ENCODE measurements at places on chromosomes 3 and 15.

DNA sequence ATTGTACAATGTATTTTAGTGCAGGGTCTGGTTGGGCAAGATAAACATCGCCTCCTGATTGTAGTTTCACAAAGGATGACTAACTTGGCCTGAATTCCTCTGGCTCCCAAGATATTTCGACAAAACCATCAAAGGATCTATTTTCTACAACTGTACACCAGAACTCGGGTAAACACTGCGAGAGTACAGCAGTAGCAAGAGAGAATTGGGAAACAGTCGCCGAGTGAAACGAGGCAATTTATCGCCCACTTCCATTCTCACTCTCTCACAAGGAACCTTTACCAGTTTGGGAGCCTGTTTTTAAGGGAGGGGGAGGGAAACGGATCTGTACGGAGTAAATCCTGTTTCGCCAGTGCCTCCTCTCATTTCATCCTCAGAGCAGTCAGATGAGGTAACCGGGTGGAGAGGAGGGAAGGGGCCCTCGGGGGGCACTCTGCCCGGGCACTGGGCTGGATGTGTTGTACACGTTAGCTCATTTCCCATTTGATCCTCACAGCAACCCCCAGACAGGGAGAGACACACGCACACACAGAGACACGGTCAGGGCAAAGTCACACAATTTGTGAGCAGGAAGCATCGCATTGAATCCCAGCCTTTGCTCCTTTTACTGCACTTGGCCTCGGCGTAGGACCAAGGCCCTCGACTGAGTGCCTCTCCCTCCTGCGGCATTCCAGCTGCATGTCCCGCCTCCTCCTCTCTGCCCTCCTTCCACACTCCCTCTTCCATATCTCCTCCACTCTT is 120.1 kb downstream of the LIPC start:
- no peak for DNase-seq

DNA sequence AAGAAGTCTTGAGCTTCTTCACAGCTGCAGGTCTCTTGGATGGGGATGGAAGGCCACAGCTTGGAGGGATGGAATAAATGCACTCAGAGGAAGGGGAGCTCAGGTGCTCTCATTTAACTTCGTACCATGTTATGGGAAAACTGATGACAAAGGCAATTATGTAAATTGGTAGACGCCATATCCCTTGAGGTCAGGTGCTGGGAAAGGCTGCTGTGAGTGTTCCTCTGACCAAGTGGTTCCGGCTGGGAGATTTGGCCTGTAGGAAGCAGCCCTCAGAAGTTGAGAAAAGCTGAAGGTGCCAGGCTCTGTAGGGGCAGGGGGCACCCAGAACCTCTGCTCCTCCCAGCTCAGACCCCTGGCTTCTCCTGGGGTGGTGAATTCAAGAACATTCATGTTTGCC is 47.1 kb downstream of the FAH start:
- no peak for DNase-seq

GRCh38 chr3:18499301-18499700 is 74.2 kb upstream of the SATB1 start:
- DNase-seq = no peak

- DNase-seq = peak; percentile 17
Measured at GRCh38 chr3:14403619-14404155, 1.3 kb downstream of the SLC6A6 start.
